Fibroblast of the conjunctiva (primary cell): ENCODE measurements at places on chromosomes 5 and 9.

- DNase-seq, result peak; percentile 67
Measured at GRCh38 chr5:128905568-128906110, 59.6 kb upstream of the SLC27A6 start.

- peak; percentile 72 for DNase-seq
Measured at GRCh38 chr5:39080597-39081204, 6.5 kb upstream of the RICTOR start.

- no peak for DNase-seq
Measured at GRCh38 chr9:137253717-137254623, 1.2 kb upstream of the NELFB start.

DNA sequence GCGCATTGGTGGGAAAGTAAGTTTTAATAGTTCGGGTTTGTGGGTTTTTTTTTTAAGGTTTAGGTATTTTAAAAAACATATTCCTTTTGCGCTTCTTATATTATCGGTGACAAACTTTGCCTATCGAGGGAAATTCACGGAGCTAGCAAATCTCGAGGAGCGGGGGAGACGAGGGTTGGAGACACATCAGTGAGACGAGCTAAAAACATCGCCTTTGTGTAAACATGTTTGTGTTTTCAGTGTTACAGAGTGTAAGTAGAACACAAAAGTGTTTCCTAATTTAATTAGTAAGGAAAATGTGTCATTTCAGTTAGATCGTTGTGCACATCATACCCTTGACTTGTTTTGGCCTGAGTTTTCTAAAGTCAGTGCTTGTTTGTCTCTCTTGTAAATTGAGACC lies 945 bp downstream of the BTF3 start:
- DNase-seq, result no peak

GRCh38 chr5:105954341-105954740 lies 1716.4 kb downstream of the EFNA5 start:
- DNase-seq, result no peak

DNA sequence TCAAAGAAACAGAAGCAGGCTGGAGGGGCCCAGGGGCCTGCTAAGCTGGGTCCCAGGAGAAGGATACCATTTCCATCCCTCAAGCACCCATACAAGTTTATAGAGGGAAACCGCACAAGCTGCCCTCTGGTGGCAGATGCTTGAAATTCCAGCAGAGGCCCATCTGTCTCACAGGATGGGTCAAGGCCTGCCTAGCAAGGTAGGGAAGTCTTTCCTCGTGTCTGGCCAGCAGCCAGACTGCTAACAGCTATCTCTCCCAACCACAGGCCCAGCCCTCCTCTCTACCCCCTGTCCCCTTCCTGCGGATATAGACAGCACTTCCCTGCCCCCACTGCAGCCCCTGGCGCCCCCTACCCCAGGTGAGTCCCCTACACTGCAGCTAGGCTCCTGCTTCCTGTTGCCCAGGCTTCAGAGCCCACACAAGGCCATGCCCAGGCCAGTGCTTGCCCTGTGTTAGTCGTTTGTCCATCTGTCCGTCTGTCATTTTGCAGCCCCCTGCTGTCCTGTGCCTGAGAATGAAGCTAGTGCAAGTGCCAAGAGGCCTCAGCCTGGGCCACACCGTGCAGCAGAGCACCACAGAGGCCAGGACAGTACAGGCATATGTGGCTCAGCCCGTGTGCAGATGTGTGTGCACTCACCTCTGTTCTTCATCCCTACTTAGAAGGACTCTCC lies 26.2 kb downstream of the TCF7 start:
- peak; percentile 42 for DNase-seq

DNA sequence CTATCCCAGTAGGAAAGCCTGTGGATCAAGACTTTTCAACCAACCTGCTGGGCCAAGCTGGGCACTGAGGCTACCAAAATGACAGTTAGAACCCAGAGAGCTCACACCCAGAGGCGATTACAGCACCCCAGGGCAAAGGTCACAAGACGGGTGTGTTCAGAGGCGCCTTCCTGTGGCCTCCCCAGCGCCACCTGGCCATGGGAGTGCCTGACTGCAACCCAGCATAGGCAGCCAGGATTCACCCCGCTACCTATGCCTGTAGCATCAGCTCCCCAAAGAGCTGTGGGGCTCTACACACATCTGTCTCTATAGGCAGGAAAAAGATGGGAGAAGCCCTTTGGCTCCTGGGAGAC lies 33.5 kb downstream of the PDGFRB start:
- DNase-seq, result no peak

- DNase-seq, result peak; percentile 48
Measured at GRCh38 chr5:72552041-72552557, 44.9 kb upstream of the ZNF366 start.

DNA sequence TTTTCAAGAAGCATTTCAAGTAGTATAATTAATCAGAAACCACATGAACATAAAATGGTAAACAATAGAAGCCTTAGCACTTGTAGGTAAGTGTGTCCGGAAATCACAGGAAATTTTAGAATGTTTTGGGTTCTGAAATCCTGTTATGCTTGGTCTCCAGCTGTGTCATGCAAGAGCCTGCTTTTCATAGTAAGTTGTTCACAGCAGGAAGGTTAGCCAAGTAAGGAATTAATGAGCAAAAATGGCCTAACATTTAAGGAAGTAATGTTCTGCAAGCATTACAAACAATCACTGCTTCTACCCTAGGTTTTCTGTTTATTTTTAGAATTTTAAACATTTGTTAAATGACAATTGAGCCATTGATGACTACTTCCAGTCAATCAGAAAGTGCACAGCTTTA lies 669.5 kb downstream of the SLCO4C1 start:
- no peak for DNase-seq

DNA sequence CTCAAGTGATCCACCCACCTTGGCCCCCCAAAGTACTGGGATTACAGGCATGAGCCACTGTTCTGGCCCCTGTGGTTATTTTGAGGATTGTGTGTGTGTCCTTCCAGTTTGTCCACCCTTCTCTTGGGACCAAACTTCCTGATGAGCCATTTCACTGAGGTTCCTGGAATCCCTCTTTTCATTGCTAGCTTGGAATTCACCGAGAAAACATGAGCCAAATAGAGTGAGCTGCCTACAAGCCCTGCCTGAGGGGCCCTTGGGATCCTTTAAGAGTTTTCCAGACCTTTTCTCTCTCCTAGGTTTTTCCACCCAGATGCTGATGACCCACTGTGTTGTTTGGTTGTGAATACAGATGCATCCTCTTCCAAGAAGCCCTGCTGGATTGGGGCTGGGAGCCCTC lies 13.2 kb upstream of the KIF12 start:
- DNase-seq, result no peak

- no peak for DNase-seq
Measured at GRCh38 chr9:129336601-129337331, 158.7 kb upstream of the IER5L start.

GRCh38 chr5:169943026-169943425 lies 37.3 kb downstream of the INSYN2B start:
- DNase-seq, result no peak

DNA sequence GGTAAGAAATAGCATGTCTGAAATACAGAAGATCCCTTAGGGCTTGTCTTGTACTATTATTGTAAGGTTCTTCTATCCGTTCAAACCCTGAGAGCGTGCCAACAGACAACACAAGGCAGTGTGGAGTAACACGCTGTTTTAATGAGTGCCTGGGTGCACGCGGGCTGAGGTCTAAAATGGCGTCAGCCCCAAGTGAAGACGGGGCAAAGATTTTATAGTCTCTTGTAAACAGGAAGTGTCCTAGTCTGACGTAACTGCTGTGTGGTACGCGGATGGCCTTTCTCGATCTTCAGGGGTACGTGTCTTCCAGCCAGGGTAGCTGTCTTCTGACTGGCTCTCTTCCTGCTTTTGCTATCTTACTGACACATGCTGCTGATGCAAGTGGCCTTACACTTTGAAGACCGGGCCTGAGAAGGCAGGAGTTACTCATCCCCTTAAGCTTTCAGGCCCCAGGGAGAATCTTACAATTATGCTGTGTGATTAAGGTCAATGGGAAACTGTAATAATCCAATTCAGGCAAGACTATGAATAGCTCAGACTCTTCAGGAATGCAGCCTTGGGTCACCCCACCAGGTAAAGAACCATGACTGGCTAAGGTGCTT lies 1812.0 kb upstream of the CDH9 start:
- no peak for DNase-seq

DNA sequence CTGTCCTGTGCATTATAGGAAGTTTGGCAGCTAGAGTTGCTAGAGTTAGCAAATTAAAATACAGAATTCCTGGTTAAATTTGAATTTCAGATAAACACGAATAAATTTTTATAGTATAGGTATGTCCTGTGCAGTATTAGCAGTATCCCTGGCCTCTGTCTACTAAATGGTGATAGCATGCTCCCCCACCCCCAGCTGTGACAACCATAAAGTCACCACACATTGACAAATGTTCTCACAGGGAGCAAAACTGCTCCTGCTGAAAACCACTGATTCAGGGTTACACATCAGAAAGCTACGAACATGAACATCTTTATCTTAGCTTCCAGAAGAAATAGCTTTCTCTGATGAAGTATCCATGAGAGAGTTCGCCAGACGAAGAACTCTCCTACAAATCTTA lies 91.8 kb upstream of the CCDC112 start:
- DNase-seq, result no peak

- DNase-seq, result no peak
Measured at GRCh38 chr5:169874621-169875020, 105.7 kb downstream of the INSYN2B start.

- no peak for DNase-seq
Measured at GRCh38 chr9:75169623-75170022, 81.3 kb downstream of the OSTF1 start.

GRCh38 chr9:109926421-109926869 lies 146.4 kb downstream of the PALM2AKAP2 start:
- DNase-seq, result no peak

GRCh38 chr9:20512106-20512505 lies 110.2 kb downstream of the MLLT3 start:
- DNase-seq, result peak; percentile 28

DNA sequence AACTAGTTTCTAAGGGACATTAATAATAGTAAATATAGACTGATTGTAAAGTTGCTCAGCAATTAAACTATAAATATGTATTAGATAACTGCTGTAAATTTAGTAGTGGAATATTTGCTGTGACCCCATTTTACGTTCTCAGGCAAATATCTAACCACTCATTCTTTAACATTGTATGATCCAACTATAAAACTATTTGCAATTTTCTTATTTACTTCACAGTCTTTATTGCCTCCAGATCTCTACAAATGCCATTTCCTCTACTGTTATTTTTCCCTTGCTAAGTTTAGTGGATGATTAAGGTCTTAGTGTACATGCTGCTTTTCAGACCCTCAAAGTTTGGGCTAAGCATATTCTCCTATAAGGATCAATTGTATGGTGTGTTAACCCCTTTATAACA lies 526.2 kb upstream of the ST8SIA4 start:
- peak; percentile 6 for DNase-seq

DNA sequence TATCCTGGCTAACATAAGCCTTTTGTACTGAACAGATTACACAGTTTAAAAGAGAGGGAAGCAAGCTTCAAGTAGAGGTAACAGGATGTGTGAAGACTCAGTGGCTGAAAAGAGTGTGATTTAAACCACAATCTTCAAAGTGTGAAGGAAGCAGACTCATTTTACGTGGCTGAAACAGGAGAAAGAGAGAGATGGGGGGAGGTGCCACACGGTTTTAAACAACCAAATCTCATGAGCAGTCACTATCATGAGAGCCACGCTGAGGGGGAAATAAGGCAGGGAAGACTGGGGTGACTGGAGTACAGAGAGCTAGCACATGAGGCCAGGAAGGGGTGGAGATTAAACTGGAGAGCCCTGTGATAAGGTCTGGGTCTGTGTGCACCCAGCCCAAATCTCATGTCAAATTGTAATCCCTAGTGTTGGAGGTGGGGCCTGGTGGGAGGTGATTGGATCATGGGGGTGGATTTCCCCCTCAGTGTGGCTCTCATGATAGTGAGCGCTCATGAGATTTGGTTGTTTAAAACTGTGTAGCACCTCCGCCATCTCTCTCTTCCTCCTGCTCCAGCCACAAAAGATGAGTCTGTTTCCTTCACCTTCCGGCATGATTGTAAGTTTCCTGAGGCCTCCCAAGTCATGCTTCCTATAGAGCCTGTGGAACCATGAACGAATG lies 318.6 kb upstream of the CD180 start:
- no peak for DNase-seq

DNA sequence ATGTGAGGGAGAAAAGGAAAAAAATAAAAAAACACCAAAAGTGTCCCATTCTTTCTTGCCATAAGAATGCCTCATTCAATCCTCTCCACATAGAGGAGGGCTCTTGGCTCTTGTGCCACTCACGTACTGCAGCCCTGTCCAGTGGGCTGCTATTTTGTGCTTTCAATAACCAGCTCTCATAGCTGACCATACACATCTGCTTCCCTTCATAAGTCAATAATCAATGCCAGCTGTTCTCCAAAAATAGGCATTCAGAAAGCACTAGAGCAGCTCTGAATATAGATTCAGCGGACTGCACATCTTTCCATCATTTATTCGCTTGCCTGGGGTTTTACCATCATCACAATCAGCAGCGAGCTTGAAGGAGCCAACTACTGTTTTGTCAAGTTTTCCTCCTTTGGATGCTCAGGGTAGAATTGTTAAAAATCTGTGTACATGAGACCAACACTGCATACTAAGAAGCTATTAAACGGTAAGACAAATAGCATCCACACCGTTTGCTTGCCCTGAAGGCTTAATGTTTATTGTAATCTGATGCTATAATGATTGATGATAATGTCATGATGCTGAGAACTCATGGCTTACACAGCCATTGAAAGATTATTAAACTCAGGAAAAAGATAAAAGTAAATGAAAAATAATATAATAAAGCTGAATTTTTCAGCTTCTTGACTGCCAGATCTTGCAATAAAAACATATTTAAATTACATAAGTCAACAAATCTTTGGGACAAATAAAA lies 80.0 kb downstream of the OXCT1 start:
- DNase-seq, result peak; percentile 61

DNA sequence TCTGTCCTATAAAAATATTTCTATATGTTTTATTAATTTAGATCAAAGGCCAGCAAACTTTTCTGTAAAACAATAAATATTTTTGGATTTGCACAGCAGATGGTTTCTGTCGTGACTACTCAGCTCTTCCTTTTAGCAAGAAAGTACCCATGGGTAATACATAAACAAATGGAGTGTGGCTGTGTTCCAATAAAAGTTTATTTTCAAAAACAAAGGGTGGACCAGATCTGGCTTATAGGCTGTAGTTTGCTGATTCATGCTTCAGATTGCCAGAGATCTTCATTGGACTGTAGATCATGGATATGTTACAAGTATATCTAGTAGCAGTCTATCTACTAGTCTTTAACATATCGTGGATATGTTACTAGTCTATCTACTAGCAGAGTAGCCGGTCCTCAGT lies 590.5 kb downstream of the CSNK1G3 start:
- DNase-seq, result peak; percentile 28

GRCh38 chr5:24623031-24623430 lies 21.7 kb downstream of the CDH10 start:
- no peak for DNase-seq

- DNase-seq, result no peak
Measured at GRCh38 chr9:100370064-100370723, 17.5 kb upstream of the TEX10 start.

DNA sequence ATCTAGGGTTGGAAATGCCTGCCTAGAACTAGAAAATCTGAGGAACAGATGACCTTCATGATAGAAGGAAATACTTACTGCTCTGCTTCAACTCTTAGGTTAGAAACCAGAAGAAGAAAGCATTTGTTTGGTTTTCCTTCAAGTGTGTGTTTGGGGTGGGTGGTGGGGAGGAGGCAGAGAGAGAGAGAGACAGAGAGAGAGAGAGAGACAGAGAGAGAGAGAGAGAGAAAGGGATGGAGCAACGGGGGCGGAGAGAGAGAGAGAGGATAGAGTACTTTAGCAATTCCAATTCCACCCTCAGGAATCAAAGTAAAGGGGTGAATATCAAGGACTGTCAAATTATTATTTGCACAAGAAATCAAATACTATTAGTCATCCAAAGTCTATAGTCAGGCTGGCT lies 29.2 kb upstream of the GCNT4 start:
- DNase-seq, result no peak
